Common myeloid progenitor, CD34-positive (primary cell): ENCODE measurements at places on chromosomes 7 and 10.

GRCh38 chr7:25118048-25118753, 6.9 kb downstream of the CYCS start:
- DNase-seq: no peak

- DNase-seq: no peak
Observed at GRCh38 chr7:98687111-98687751, 70.1 kb downstream of the NPTX2 start.

DNA sequence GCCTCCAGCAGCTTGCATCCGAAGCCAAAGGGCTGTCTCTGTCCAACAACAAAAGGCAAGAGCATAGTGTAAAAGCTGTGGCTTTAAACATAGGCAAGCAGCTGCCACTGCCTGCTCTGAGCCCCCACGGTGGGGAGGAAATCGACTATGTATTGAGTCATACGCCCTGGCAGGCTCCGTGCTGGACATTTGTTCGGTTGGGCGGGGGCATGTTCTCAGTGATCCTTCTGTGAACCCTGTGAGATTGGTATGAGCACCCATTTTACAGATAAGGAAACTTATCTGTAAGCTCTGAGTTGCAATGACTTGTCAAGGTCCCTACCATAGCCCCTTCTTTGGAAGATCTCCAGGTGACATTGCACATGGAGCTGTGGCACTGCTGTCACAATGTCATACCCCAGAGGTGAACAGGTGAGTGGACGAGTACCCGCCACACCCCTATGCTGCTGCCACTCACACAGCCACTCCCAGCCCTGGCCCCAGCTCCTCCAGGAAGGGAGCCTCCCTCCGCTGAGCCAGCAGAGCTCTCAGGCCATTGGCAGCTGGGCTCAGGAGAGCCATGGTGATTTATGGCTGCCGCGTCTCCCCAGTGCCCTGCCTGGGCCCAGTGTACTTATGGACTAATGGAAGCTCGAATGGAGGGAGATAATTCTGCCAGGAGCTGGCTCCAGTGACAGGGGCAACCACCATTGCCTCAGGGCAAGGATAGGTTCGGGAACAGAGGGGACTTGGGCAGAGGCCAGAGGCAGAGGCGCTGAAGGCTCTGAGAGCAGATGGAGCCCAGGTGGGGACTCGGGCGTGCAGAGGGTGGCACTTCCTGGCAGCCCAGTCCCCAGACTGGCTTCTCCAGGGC, 43.7 kb downstream of the UNC5B start:
- no peak for DNase-seq

GRCh38 chr10:28459453-28460144, 73.3 kb upstream of the WAC start:
- no peak for DNase-seq

DNA sequence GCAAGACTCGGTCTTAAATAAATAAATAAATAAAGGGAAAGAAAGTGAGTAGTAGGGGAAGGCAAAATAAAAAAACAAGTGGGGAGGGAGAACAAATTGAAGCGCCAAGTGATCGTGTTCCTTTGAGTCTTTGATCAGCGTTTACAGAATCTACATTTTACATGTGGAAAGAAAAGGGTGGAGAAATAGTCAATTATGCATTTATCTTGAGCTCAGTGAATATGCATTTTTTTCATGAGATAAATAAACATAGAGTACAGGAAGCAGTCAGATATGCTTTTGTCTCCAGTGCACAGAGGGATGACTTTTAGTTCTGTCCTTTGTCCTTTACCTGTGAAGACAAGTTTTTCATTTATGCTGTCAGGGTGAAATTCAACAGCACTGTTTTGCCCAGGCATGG, 6.1 kb upstream of the GUSB start:
- no peak for DNase-seq

DNA sequence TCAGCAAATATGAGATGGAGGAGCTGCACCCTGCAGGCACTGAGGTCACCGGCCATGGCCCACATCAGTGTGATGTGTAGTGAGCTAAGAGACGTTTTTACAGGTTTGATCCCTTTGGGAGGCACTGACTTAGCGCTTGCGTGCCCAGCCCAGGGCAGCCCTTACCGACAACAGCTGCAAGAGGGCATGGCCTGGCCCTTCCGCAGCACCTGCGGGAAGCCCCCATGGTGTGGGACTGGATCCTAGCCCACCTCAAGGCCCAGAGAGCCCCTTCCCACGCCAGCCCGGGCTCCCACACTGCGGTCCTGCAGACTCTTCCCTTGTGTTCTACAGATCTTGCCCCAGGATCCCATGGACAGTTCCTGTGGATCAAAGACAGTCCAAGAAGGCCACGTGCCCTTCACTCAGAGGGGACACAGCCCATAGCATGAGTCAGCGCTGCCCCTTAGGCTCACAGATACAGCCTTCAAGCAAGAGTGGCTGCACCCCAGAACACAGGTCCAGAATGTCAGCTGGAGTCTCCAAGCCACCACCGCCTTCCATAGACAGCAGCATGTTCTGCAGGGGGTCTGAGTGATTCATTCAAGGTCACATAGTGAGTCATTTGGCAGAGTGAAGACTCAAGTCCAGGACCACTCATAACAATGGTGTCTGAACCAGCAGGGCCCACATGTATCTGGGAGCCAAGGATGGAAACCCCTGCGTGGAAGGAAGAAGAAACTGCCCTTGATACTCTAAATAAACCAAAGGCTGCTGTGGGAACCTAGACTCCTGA, 25.4 kb downstream of the TLL2 start:
- DNase-seq: no peak

DNA sequence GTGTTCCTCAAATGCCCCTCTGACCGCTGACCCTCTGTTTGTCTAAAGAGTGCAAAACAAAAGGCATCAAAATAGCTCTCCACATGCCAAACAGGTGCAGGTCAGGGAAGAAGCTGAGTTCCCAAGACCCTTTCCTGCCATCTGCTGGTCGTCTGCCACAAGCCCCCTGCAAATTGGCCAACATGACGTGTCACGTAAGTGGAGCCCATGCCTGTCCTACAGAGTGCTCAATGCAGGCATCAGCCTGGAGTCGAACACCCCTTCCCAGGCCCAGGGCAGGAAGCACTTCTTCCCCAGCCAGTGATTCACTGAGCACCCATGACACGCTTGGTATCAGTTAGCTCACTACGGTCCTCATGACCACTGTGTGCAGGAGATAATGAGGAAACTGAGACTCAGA, 14.1 kb downstream of the TMEM72 start:
- DNase-seq: peak; percentile 73

- DNase-seq: no peak
Observed at GRCh38 chr10:86651631-86652331, 2.6 kb upstream of the OPN4 start.

- DNase-seq: peak; percentile 34
Observed at GRCh38 chr7:101784292-101785127, 32.9 kb upstream of the CUX1 start.

- DNase-seq: no peak
Observed at GRCh38 chr7:38448054-38448453, 174.6 kb upstream of the TARP start.

- no peak for DNase-seq
Observed at GRCh38 chr10:51606825-51607462, 92.5 kb downstream of the CSTF2T start.

DNA sequence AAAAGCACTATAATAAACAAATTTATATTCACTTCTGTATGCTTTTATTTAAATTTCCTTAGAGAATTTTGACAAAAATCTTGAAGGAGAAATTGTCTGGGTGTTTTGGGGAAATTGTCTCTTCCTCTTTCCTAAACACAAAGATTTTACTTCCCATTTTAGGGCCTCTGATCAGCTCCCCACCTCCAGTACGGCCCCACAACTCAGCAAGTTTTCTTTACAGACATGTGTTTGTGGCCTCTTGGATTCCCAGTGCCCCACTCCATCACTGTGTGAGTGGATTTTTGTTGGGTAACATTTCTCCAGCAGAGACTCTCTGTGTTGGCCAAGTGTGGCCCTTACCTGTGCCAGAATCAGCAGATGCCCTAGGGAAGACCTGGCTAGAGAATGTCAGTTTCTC, 182.8 kb upstream of the CDC14C start:
- DNase-seq: no peak

DNA sequence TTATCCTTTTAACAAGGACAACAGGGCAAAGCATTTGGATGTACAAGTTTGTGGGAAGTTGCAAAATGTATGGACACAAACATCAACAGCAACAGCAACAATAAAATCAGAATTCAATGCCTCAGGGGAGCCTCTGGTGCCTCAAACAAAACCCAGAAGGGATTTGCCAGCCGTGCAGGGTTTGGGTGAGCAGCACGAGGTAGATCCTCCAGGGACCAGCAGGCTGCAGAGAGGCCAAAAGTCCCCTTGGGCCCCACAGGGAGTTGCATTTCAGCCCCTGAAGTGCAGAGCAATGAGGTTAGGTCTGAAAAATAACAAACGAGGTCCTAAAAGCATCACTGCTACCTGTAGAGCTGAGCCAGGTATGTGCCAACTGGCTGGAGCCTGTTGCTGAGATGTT, 51.7 kb upstream of the CPXM2 start:
- DNase-seq: no peak

DNA sequence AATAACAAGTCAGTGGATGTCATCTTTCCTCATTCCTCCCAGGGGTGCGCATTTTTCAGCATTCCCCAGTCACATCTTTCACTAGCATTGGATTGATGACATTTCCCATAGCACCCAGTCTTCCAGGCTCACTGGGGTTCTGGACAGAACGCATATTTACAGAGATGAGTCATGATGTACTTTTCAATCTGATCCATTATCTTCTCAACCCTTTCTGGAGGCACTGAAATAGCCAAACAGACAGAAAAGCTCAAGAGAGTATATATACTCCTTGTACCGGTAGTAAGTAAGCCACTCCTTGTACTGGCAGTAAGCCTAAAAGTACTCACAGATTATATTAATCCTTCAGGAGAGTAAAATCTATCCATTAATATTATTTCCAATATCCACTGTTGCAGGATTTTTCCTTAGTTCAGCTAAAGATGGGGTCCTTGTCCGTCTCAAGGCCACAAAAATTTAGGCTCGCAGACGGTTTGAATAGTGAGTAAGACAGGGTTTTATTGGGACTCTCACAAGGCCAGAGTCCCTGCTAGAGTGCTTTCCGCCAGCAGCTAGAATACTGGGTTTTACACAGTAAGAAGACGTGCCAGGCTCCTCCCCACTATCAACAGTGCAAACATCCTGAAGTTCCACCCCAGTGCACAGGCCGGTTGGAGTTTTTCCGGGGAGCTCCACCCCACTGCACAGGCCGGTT, 60.8 kb downstream of the MDH2 start:
- no peak for DNase-seq

- no peak for DNase-seq
Observed at GRCh38 chr7:113408999-113409398, 290.6 kb upstream of the SMIM30 start.

DNA sequence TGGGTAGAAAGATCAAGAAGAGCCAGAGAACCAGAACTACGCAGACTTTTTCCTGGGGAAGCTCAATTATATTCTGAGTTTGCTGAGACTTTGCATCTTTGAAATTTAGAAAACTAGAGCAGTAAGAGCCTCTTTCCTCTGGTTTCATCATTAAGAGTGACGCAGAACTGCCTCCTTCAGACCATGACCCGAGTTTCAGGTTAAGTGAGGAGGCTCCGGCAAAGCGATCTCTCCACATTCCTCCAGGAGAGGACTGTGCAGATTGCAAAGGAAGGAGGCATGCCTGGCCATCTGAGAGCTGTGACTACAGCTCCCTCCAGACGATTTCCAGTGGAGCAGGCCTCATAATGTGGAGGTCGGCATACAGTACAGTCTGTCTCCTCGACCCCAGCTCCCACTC, 115.8 kb upstream of the LANCL2 start:
- DNase-seq: no peak

GRCh38 chr10:49620841-49621378, 7.1 kb downstream of the CHAT start:
- DNase-seq: no peak

DNA sequence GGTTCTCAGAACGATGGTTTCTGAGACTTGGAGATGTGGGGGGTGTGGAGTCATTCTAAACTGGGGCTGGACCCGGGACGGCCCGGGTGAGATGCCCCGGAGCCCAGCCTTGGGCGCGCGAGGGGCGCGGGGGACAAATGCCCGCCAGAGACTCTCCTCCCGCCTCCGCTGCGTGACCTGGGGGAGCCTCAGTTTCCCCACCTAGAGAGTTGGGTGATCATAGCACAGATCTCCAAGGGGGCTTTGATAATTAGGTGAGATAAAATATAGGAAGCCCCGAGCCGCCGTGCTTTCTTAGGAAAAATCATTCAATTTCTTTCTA, 658 bp upstream of the FZD8 start:
- no peak for DNase-seq

- DNase-seq: no peak
Observed at GRCh38 chr7:82122275-82122674, 321.3 kb downstream of the CACNA2D1 start.

GRCh38 chr7:45986355-45987298, 65.6 kb upstream of the IGFBP3 start:
- no peak for DNase-seq

GRCh38 chr10:52318136-52318701, 4.1 kb downstream of the DKK1 start:
- no peak for DNase-seq

DNA sequence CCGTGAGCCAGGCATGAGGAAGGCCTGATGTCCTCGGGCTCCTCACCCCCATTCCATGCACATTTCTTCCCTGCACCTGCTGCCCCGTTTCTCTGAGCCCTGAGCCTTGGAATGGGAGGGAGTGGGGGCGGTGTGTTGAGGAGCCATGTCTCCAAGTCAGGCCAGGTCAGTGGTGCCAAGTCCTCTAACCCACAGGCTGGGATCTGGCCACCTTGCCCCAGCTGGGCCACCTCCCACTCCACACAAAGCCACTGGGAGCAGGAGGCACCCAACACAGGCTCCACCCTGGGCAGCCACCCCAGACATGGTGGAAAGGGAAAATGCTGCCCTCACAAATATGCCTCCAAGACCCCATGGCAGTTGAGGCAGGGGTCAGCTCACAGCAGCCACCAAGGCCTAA, 27.7 kb downstream of the ZCCHC24 start:
- no peak for DNase-seq

DNA sequence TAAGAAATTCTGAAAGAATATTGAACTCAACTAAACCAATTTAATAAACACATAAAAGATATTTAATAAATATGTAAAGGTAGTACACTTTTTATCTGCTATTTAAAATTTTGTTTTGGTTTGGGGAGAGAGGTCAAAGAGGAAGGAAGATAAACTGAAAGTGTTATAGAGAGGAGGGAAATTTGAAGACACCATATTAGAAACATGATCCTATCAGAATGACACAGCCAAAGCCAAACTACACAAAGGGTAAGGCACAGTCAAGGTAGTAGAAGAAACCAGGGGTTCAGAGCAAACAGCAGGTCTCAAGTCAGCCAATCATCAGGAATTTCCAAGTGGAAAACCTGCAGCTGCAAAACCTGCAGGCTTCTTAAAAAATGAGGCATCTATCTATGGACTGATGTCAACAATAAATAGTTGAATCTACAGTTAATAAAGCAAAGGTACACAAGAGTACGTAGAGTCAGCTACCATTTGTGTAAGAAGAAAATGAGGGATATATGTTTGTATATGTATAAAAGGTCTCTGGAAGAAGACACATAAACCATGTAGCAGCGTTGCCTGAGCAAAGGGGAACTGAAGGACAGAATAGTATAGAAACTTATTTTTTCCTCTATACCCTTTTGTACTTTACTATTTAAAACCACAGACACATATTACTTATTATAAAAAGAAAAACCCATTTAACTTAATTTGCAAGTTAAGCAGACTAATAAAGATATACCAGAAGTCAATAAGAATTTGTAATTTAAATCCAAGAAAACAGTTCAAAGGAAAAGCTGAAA, 10.0 kb downstream of the ZNF800 start:
- no peak for DNase-seq

GRCh38 chr7:43307522-43307921, 195.1 kb downstream of the HECW1 start:
- no peak for DNase-seq

- DNase-seq: no peak
Observed at GRCh38 chr10:61852261-61852660, 49.2 kb upstream of the ARID5B start.

- DNase-seq: no peak
Observed at GRCh38 chr7:155581954-155582353, 35.6 kb upstream of the CNPY1 start.
